ENCODE measurements at places on chromosomes 3 and 15.
A peak's percentile ranks its signal among the peaks of the same experiment; 100 is the strongest.

DNA sequence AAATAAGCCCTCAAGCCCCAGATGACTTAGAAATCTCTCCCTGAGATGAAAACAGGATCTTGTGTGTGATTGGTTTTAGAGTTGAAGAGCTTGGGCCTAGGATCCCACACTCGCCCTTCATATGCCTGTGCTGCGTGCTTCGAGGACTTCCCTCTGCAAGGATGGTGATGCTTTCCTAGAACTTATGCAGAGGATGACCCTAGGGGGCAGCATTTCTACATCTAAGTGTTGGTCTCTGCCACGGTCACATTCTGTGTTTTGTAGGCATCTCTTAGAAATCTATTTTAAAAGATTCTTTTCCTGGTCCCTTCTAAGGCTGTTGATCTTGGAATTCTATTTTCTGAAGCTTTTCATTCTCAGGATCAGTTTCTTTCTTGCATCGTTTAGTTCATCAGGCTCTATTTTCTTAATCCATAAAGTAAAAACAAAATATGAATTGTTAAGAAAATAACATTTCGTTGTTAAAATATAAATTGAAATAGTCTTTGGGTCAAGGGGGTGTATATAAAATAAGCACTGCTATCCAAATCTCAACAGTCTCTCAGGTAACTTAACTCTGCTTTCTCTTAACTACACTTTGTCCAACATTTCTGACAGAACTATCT, 45.7 kb downstream of the WDR76 start:
- no peak for DNase-seq

DNA sequence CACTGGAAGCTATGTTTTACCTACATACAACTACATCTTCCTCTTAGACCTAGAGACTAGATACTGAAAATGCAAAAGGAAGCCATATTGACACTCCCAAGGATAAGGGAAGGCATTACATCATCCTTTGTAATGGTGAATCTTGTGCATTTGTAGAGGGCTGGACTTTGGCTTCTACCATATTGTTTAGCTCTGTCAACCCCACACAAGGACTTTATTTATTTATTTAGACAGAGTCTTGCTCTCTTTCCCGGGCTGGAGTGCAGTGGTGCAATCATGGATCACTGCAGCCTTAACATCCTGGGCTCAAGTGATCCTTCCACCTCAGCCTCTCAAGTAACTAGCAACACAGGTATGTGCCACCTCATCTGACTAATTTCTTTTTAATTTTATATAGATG, 331.5 kb upstream of the TPRG1 start:
- no peak for DNase-seq

DNA sequence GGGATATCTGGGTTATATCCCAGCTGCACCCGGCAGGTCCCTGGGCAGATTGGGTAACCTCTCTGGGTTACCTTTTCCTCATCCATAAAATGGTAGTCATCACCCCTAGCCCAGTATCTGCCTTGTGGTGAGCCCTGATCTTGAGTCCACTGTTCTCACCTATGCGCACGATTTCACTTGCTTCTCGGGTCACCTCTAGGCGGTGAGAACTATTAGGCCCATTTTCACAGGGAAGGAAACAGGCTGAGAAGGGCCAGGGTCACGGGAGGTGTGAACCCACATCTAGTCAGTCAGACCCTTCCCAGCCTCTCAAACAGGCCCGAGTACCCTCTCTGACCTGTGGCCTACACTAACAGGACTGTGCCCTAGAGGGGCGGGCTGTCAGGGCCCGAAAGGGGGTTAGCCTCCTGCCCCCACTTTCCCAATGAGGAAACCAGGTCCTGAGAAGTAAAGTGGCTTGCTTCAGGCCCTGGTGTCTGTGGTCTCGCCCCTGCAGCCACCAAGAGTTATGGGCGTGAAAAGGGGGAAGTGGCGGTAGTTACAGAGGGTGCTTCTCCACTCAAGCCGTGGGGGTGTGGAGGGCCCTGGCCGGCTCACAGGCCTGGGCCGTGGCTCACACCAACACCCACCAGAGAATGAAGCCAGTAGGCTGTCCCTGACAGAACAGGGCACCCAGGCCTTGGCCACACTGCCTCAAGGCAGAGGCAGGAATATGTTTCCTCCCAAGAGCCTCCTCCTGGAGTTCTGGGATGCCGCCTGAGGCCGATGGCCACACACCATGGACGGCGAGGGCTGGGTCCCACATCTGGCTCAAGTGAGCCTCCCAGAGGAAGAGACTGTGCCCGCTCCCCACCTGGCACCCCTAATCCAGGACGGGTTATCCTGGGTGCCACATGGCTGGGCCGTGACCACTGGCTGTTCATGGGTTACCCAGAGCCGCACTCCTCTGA, 19.5 kb downstream of the PSTPIP1 start:
- peak; percentile 58 for DNase-seq

DNA sequence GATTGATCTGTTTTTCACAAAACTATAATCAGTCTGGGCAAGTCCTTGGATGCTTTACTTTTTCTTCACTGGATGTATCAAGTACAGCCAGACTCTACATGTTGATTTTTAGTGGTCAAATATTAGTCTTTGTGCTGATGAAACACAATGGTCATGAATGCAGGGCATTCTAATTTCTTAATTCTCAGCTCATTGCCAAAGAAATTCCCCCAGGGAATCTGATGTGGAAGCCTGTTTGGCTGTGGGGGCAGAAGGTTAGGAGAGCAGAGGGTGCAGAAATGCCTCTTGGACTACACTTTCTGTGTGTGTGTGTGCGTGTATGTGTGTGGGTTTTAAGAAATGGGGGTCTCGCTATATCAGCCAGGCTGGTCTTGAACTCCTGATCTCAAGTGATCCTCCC, 48.7 kb upstream of the HACD2 start:
- no peak for DNase-seq

GRCh38 chr3:55545995-55546394, 58.9 kb upstream of the WNT5A start:
- DNase-seq, result no peak

Data from stimulated activated CD8-positive, alpha-beta memory T cell treated with anti-CD3 and anti-CD28 coated beads, Interleukin-4, amount 100 ng/mL, for 48 hours (primary cell).